ENCODE measurements at places on chromosomes 16 and 17.

DNA sequence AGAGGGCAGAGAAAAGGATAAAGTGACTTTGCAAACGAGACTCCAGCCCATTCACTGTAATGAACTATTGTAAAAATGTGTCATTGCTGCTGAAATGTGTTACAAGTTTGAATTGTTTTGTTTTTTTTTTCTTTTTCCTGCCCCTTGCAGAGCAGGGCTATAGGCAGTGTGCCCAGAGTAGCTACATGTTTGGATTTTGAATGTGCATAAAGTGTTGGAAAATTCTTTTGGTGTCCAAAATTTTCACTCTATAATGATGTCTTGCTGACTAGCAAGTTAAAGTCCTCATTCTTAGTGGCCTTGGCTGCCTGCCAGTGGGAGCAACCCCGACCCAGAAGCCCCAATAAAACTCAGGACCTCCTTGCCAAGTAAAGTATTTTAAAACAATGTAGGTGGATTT is 66.5 kb downstream of the IGF2BP1 start:
- peak; percentile 14 for DNase-seq

- no peak for DNase-seq
These were observed 17.4 kb upstream of the OR1F1 start for GRCh38 chr16:3170440-3171180.

GRCh38 chr16:54177862-54178477 is 108.6 kb downstream of the IRX3 start:
- DNase-seq, result no peak

- no peak for DNase-seq
These were observed 27.9 kb upstream of the HYDIN start for GRCh38 chr16:71258372-71258771.

DNA sequence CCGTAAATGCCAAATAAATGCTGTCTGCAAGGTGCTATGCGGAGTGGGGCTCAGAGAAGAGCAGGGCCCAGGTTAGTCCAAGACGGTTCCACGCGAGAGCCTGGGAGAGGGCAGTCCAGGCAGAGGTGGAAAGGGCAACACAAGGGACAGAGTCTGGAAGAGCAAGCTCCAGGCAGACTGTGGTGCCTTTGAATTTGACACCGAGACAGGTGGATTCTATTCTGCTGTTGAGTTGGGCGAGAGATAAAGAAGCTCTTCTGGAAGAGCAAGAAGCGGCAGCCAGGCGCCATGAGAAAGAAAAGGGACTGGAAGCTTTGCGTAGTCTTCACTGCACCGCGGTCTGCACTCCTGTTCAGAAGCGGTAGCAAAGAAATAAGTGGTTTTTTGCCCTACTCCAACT is 55.6 kb downstream of the CYTH1 start:
- DNase-seq, result no peak

- peak; percentile 36 for DNase-seq
These were observed 21.4 kb downstream of the HIC1 start for GRCh38 chr17:2076087-2076984.

DNA sequence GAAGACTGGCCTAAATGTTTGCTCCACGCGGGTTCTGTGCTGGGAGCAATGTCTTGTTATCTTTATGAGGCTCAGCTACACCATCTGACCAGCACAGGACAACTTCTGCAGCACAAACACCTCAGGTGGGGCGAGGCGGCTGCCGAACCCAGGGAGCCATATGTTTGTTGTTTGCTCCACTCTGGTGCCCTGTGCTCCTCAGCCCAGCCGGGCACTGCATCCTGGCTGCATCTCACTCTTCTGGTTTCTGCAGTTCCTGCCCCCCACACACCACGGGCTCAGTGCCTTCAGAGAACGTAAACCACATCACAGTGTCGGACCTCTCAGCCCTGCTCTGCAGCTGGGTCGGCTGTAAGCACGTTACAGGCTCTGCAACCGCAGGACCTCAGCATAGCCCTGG is 32.4 kb downstream of the MXRA7 start:
- no peak for DNase-seq

- DNase-seq, result no peak
These were observed 127.0 kb downstream of the BANP start for GRCh38 chr16:88078111-88078775.

- DNase-seq, result no peak
These were observed 397.5 kb downstream of the CPPED1 start for GRCh38 chr16:12406158-12406557.

DNA sequence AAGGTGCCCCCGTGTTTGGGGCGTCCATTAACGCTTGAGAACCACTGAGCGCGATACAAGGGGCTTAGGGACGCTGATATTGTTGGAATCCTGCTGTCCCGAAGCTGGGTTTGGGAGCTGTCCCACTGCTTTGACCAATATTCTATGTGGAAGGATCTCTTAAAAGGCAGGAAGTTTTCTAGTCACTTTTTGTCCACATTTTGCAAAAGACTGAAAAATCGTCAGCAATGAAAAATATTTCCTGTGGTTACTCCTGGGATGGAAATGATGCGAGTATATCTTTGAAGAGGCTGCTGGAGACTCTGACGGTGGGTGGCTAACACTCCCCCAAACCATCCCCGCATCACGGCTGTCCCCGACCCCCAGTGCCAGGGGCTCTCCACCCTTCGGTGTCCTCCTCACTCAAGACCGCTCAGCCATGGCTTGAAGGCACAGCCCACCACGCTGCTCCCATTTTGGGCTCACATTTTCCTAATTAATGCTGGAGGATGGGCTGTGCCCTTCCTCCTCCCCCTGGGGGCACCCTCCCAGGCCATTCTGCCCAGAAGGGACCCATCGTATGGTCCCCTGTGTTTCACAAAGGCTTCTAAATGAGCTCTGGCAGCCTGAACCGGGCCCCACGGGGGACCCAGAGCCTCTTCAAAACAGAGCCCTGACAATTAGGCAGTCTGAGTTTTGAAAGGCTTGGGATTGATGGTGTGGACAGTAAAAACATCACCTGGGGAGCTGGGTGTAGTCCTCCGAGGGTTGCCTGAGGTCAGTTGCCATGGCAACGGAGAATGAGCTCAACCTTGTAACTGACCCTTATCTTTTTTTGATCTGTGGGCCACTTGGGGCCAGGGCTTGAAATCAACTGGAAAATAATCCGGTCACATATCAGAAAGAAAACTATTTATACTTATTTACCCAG is 158.6 kb downstream of the C16orf78 start:
- DNase-seq, result peak; percentile 28

DNA sequence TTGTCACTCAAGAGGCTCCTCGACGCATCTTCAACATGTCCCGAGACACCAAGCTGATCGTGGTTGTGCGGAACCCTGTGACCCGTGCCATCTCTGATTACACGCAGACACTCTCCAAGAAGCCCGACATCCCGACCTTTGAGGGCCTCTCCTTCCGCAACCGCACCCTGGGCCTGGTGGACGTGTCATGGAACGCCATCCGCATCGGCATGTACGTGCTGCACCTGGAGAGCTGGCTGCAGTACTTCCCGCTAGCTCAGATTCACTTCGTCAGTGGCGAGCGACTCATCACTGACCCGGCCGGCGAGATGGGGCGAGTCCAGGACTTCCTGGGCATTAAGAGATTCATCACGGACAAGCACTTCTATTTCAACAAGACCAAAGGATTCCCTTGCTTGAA is 101.0 kb downstream of the HS3ST2 start:
- DNase-seq, result no peak

- DNase-seq, result no peak
These were observed 329.8 kb downstream of the UTP18 start for GRCh38 chr17:51590071-51590656.

DNA sequence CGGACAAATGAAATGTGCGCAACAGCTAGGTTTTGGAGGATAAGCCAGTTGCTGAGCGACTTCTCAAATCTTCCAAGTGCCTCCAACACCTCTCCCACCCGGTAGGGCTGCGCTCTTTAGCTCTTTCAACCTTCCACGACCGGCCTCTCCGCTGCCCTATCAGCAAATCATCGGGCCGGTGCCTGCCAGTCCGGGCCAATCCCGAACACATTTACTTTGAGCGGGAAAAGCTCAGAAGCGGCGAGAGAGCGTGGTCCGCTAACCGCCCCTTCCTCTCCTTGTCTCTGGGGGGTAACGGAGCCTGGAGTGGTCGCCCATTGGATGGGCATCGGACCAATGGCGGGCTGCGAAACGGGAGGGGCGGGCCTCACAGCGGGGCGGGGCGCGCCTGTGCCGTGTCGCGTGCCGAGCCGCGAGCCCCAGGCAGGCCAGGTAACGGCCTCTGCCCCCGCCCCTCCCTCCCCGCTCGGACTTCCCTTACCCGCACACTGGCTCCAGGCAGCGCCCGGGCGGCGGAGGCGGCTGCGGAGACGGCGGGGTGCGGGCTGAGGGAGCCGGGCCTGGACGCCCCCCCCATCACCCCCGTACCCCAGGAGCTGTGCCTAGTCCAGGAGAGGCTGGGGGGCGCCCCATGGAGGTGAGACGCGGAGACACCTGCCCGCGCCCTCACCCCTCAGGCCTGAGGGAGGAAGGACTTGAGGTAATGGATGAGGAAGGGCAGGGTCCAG is at the start of gene MEIOC:
MEIOC (plus strand) TSS at position 486 of the 728 bp plus-strand sequence; CDS start at position 632, 146 bp downstream.
- DNase-seq, result peak; percentile 35

- no peak for DNase-seq
These were observed 215.3 kb upstream of the SOX9 start for GRCh38 chr17:71905376-71906031.

- no peak for DNase-seq
These were observed 43.7 kb downstream of the CMTM4 start for GRCh38 chr16:66652661-66653360.

DNA sequence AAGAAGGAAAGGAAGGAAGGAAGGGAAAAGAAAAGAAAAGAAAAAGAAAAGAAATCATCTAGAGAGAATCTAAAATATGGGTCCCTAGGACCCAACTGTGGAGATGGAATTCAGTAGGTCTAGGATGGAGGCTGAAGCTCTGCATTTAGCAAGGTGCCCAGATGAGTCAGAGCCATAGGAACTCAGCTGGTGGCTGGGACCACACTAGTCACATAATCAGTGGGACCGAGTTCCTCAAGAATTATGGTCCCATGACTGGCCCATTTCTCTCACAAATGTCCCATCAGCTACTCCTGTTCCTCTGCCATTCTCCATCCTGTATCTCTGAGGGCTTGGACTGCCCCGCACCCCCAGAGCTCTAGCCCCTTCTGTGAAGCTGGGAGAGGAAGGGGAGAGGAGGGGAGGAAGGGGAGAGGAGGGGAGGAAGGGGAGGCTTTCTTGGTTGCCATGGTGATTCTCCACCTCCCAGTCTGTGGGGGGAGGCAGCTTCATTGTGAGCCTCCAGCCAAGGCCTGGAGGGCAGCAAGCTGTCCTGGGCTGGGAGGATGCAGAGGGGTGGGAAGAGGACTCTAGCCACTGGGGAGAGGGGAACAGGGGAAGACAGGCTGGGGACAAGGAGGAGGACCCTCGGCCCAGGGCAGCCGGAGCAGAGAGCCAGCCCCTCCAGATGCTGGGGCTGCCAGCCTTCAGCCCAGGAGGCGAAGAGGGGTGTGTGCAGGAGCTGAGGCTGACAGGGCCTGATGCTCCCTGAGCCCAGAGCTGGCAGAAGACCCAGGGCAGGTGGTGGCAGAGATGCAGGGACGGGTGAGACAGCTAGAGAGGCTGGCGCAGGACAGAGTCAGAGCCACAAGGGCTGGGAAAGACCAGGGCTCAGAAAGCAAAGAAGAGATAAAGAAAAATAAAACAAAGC is 37.8 kb upstream of the LHX1 start:
- DNase-seq, result no peak

DNA sequence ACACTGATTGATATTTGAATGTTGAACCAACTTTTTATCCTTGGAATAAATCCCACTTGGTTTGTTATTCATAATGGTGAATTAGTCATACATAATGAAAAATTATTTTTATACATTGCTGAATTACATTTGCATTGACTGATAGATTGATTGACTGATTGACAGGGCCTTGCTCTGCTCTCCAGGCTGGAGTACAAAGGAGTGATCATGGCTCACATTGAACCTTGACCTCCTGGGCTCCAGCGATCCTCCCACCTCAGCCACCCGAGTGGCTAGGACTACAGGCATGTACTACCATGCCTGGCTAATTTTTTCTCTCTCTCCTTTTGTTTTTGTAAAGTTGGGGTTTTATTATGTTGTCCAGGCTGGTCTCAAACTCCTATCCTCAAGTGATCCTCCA is 97.8 kb downstream of the ARHGAP44 start:
- no peak for DNase-seq

GRCh38 chr17:28999206-28999605 is 6.6 kb downstream of the SEZ6 start:
- DNase-seq, result no peak

DNA sequence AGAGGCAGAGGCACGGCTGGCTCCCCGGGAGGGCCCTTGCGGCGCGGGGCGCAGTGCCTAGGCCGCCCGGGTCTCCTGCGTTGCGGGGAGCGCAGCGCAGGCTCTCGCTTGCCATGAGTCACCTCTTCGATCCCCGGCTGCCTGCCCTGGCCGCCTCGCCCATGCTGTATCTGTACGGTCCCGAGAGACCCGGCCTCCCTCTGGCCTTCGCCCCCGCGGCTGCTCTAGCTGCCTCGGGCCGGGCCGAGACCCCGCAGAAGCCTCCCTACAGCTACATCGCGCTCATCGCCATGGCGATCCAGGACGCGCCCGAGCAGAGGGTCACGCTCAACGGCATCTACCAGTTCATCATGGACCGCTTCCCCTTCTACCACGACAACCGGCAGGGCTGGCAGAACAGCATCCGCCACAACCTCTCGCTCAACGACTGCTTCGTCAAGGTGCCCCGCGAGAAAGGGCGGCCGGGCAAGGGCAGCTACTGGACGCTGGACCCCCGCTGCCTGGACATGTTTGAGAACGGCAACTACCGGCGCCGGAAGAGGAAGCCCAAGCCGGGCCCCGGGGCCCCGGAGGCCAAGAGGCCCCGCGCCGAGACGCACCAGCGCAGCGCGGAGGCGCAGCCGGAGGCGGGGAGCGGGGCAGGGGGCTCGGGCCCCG is 390 bp downstream of the FOXL1 start:
- no peak for DNase-seq

DNA sequence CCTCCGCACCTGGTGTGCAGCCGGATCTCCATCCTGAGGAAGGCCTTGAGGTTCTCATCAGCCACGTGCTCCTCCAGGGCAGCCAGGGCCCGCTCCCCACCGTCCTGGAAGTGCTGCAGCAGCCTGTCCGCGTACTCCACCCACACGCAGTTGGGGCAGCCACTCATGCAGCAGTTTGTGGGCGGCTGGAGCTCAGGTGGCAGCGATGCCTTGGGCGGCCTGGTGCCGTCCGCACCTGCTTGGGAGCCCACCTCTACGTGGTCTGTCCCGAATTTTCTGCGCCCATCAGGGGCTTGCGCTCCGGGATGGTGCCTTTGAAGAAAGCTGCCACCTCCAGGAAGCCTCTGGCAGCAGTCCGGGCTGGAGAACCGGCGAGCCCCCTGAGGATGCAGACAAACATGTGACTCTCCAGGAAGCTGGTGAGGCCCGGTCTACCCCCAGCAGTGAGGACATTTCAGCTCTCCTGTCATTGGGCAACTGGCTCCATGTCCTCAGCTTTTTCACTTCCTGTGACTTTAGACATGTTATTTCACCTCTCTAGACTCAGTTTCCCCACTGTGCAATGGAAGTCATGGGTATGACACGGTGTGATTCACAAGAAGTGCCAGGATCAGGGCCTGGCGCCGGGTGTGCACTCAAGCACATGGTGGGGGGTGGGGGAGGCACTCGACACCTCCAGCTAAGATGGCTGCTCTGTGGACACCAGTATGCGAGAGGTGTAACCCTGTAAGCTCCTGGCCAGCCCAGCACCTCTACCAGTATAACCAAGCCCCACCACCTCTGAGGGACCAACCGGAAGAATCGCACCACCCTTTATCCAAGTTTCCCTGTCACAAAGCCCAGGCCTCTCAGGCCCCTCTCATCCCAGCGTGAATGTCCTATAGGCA is 957 bp downstream of the OXLD1 start:
- peak; percentile 25 for DNase-seq

- no peak for DNase-seq
These were observed 17.8 kb downstream of the MBTPS1 start for GRCh38 chr16:84098939-84099338.

GRCh38 chr17:57649731-57650484 is 95.2 kb downstream of the CCDC182 start:
- no peak for DNase-seq
